ENCODE measurements at places on chromosomes 7 and 10.

DNA sequence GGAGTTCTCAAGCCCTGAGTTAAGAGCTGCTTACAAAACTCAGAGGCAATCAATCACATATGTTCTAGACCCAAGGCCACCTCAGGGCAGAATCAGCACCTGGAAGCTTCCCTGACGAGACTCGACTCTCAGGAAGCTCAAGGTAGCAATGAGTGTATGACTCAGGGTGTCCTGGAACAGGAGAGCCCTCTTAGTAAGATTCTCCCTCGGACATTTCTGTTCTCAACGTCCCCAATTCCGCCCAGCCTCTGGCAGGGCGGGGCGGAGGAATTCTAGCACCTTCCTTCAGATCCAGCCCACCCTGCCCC, 39.6 kb upstream of the PROSER2 start:
- DNase-seq = no peak

GRCh38 chr7:22108151-22108845, 162.6 kb upstream of the CDCA7L start:
- DNase-seq = no peak

DNA sequence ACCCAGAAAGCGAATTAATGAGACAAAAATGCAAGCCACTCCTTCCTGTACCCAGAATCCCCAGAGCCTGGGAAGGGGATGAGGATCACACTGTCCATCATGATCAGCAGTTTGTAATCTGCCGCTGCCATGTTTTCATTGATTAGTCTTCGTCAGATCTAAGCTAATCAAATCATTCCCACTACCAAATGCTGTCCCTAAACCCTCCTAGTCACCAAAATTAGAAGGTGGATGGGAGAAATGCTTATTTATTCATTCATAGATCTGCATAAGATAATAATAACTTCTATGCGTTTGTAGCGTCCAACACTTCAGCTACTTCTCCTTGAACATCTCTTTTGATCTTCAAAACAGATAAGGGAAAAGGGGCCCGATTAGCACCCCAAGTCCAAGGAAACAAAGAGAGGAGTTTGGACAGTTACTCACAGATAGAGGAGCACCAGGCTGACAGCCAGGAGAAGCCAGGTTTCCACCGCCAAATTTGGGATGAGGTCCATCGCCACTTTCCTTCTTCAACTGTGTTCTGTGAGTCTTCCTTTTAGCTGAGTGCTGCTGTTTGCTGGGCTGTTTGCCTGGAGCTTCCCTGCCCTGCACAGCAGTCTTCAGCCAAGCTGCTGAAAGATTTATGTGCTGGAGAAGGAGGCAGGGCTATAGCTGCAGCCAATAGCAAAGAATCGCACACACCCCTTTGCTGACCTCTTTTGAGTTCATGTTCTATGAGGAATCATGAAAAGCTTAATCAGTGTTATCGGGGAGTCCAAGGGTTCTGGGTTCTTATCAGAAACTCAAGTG, at the start of gene CYP3A5:
Gene CYP3A5 (minus strand): TSS at position 597 of the 792 bp plus-strand sequence. CDS start 100 bp downstream, at position 497.
- DNase-seq = no peak

GRCh38 chr10:129854796-129855705, 109.0 kb downstream of the EBF3 start:
- DNase-seq = no peak

GRCh38 chr7:134602881-134603451, 43.7 kb upstream of the BPGM start:
- DNase-seq = no peak

All from Karpas-422 (cell line).